ENCODE measurements at places on chromosomes 7 and 10.

- no peak for DNase-seq
Measured at GRCh38 chr7:144761493-144761892, 74.4 kb downstream of the TPK1 start.

DNA sequence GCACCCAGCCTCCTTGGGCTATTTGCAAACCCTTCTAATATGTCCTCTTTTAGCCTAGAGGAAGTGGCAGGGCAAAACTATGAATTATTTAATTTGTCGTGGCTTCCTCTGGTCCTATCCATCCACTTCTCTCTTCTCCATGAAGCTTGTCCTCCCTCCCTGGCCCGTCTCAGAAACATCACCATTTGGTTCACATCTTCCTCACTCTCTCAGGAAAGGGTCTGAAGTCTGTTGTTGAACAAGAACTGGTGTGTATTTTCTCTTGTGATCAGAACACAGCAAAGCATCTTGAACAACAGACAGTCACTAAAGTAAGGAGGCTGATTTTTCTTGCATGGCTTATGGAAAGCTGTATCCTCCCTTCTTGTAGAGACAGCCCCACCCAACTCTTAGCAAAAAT is 550.1 kb upstream of the NRP1 start:
- DNase-seq, result no peak

DNA sequence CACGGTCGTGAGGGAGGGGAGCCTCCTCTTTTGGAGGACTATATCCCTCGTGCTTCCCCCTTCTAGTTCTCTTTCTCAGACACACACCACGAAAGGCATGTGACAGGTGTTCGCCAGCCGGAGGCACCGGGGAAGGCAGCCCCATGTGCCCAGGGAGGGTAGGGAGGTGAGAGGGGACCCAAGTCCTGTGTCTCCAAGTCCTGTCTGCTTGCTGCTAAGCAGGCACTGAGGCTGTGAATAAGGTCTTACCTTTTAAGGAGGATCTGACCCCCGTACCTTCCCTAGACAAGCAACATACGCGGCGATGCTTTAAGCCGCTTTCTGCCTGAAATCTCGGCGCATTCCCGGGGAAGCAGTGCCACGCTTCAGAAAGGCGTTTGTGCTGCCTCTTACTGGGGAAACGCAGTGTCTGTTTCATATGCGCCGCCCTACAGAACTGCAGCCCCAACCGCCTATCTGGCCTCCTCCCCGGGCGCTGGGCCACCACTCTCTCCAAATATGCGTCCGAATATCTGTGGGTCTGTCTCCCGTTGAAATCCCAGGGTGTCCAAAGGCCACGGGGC is 770 bp downstream of the PLXNA4 start:
- peak; percentile 24 for DNase-seq

GRCh38 chr7:38367301-38367890 is 94.0 kb upstream of the TARP start:
- no peak for DNase-seq

- no peak for DNase-seq
Measured at GRCh38 chr7:151374726-151375125, 33.1 kb downstream of the NUB1 start.

Data from HFFc6 (cell line).